ENCODE measurements at places on chromosomes 16 and 17. TPM values are rescaled to one million over a fixed set of nuclear protein-coding genes. Genes with fewer than 3 reads are reported as not detected.

Gene SLC5A11
- total RNA-seq: not detected

Gene HOXB3
- 6.8 TPM for total RNA-seq

Gene CCDC154
- 0.25 TPM for total RNA-seq

Gene ORMDL3
- total RNA-seq: 17.8 TPM

Gene ZNF469
- 0.82 TPM for total RNA-seq

Gene KRTAP2-3
- total RNA-seq: not detected

Gene WSCD1
- 27.6 TPM for total RNA-seq
